Pulmonary artery endothelial cell (primary cell): ENCODE measurements at places on chromosomes 5 and 9. TPM values are rescaled to one million over a fixed set of nuclear protein-coding genes. Genes with fewer than 3 reads are reported as not detected.

- no peak for DNase-seq
These were observed 38.8 kb downstream of the LPCAT1 start for GRCh38 chr5:1484730-1485578.

DNA sequence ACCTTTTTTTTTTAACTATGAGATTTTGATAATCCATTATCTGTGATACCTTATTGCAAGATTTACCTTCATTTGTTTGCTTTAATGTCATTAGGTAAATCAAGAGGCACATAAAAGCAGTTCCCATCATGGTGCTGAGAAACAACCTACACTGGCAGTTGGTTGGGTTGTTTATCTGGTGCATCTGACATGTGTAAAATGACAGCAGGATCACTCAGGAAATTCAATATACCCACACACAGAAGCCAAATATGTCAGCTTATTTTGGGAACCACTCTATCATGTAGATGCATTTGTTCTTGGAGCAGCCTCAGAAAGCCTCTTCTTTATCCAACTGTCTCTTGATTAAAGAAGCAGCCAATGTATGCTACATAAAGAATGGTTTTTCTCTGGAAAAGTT, 7.8 kb upstream of the CCDC192 start:
- no peak for DNase-seq

DNA sequence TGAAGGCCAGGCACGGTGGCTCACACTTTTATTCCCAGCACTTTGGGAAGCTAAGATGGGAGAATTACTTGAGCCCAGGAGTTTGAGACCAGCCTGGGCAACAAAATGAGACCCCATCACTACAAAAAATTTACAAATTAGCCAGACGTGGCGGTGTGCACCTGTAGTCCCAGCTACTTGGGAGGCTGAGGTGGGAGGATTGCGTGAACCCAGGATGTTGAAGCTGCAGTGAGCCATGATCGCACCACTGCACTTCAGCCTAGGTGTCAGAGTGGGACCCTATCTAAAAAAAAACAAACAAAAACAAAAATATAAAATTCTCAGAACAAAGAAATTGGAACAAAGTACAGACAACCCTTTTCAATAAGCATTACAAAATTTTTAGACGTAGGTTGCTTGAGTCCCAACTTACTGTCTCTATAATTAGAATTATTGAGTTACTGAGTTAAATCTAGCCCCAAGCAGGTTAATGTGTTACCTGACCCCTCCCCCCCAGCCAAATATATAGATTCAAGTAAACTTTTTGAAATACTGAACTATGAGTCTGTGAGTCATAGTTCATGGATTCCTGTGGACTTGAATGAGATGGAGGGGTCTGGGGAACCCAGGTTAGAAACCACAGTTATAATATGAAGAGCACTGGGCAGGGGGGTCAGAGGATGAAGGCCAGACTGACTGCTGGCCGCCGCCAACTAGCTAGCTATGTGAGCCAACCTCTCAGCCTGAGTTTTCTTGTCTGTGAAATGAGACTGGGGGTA, 173.1 kb downstream of the AOPEP start:
- DNase-seq, result no peak

The DRD1 gene
- not detected in 2 replicates for total RNA-seq

GRCh38 chr5:17187011-17187785, 30.2 kb upstream of the BASP1 start:
- no peak for DNase-seq

GRCh38 chr9:24516463-24516862, 29.2 kb downstream of the IZUMO3 start:
- DNase-seq, result no peak

DNA sequence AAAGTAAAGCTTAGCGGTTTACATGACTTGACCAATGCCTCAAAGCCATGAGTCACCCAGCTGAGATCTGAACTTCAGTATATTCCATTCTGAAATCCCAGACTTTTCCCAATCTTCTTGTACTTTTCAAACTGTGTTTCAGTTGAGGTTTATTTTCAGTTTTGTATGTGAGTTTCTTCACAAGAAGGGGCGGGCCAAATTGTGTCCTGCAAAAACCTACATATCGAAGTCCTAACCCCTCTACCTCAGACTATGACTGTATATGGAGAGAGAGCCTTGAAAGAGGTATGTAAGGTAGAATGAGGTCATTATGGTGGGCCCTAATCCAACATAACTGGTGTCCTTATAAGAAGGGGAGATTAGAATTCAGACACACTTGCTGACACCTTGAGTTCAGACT, 666 bp upstream of the TLR4 start:
- DNase-seq, result no peak

DNA sequence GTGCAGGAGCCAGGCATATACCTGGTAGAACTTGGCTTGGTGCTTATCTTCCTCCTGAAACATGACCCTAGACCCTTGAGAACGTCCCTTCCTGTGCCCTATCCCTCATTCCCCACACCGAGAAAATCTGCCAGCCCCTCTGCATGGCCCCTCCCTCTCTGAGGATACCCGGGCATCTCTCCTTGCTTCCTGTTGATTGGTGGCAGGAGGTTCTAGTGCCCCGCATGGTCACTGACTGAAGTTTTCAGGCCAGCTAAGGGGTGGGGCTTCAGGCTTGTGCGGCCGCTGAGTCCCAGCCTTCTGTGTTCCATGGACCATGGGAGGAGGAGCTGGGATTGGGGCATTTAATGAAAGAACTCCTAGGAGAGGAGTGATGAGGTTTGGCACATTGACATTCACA, 22.8 kb downstream of the IGIP start:
- no peak for DNase-seq

- no peak for DNase-seq
These were observed 76.7 kb upstream of the UNC5A start for GRCh38 chr5:176733406-176734262.

GRCh38 chr9:98743818-98744611, 35.3 kb upstream of the GABBR2 start:
- DNase-seq, result no peak

- no peak for DNase-seq
These were observed 797.3 kb upstream of the ARRDC3 start for GRCh38 chr5:92180391-92180790.

DNA sequence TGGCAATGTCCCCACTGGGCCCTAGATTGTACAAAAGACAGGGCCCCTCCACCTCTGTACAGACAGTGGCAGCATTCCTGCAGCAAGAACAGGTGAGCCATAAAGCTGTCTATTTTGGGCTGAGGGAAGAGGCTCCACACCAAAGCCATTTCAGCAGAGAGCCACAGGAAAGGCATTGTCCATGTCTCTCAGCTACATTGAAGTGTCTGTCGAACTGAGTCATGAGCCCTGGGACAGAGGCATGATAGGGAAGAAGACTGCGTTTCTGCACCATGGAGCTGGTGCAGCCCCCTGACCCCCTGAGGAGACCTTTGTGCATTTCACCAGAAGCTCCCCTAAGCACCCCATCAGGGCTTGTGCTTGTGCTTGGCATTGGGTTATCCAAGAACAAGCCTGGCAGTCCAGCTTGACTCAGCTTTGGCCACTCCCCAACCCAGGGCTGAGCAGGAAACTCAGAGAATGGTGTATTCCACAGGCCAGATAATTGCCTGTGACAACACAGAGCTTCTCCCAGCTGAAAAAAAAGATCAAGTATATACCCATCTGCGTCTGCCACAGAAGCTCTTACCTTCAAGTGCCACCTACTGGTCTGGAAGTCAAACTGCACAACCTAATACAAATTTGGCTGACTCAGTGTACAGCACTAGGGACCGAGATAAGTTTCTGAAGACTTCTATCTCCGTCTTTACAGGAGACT, 5.9 kb upstream of the FRMD3 start:
- DNase-seq, result peak; percentile 53

DNA sequence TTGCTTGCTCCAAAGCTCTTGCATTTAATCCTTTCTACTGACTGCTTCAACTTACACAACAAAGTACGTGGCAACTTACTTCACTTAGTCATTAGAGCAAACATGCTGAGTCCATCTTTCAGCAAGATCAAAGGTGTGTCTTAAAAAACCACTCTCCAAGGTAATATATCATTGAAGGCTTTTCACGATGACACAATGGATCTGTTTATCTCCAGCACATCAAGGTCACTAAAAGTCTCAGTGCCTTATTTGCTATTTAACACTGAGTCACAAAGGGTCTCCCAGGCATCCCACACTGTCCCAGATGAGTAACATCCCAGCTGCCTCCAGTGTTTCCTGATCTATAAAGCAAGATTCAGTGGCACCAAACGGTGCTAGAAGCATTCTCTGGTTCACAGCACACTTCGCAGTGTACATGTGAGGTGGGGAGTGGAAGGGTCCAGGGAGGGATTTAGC, 3.7 kb upstream of the CLK4 start:
- DNase-seq, result no peak

The SLCO6A1 gene
- not detected in 2 replicates for total RNA-seq

GRCh38 chr5:133610489-133611356, 1.6 kb downstream of the FSTL4 start:
- DNase-seq, result no peak

GRCh38 chr5:107700481-107700880, 29.7 kb upstream of the EFNA5 start:
- DNase-seq, result no peak

DNA sequence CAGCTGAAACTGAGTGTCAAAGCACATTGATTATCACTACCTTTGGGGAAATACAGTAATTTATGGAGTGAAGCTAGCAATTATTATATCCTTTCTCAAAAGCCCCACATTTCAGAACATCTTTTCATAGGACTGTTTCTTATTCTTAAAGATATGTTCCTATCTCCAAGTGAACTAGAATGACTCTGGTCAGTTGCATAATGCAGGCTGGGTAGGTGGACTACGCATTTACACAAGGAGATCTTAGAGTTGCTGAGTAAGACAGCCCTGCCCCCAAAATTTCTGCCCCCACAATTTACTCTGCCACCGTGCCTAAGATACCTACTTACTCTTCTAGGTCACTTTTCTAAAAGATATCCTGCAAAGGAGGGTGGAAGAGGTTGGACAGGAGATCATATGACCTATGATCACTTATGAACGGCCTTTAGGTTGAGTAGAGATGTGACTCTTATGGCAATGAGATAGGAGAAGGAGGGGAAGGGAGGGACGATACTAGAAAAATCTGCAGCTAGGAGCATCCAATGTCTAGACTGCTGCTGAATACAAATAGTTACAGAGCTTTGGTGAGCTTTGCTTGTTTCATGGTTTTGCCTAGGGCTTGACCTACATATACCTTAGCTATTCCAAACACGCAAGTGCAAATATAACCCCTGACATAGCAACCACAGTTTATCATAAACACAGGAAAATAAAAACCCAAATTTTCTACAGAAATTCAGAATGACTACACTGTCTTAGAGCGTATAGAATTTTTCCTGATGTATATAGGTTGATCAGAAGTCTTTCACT, 121.7 kb downstream of the GLIS3 start:
- no peak for DNase-seq

DNA sequence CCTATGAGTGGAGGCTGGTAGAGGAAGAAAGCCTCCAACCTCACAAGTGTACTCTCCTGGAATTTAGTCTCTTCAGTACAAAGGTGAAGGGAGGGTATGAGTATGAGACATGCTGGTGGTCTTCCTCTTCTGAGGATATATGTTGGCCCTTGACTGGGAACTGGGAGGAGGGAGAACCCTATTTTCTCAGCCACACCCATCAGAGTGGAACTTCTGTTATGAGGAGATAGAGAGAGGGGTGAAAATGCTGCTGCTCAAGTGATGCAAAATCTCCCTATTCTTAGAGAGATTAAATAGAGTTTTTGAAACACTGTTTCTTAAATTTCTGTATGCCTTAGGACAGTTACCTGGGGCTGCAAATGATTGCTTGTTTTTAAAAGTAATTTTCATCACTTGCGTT, 203.4 kb upstream of the PRR16 start:
- no peak for DNase-seq
